ENCODE measurements at places on chromosomes 11 and 22.

DNA sequence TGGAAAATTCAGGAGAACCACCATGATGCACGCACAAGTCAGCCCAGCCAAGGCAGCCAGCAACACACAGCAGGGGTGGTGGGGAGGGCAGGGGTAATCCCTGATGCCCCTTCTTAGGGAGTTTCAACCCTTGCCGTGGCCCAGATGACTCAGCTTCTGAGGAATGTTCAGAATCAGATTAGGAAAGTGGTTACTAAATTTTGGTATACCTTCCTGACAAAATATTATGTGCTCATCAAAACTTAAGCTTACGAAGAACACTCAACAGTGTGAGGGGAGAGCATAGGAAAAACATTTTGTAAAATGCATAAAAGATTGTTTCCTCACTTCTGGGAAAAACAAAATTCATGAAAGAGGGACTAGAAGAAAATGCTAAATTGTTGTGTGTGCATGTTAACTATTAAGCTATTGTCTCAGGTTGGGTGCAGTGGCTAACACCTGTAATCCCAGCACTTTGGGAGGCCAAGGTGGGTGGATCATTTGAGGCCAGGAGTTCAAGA is 32.1 kb downstream of the SERPIND1 start:
- no peak for DNase-seq

- DNase-seq: no peak
Measured at GRCh38 chr22:45254789-45255278, 14.1 kb upstream of the KIAA0930 start.

DNA sequence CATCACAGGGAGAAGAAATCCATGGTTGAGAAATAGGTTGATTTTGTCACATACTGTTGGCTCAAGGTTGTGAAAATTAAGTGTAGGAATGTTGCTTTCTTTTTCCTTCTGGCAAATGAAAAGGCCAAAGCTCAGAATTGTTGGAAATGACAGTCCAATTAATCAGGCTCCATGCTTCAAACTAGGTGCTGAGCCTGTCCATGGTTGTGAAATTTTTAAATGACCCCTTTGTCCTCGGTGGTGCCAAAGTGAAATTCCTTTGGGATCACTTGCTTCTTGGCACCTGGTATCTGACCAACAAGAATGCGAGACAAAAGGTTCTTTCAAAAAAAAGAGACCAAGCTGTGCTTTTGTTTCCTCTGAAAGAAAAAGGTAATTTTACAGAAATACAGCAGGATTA is 451.9 kb downstream of the ETS1 start:
- DNase-seq: no peak

DNA sequence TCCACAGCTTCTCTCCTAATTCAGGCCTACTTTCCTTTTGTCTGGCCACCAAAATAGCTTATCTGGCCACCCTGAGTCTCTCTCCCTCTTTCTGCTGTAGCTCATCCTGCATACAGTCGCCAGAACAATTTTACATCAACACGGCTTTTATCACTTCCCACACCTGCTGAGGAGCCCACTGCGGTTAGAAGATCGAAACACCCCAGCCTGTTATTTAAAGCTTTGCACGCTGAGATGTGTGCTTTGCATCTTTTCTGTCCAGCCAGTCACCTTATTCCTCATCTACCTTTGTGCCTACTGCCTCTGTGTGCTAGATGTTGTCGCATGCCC is 96.0 kb downstream of the COMMD9 start:
- DNase-seq: no peak

GRCh38 chr11:44243086-44243485 is 66.9 kb downstream of the ALX4 start:
- no peak for DNase-seq

GRCh38 chr11:75271730-75272129 is 31.2 kb downstream of the TPBGL start:
- DNase-seq: no peak

GRCh38 chr11:33804471-33804870 is 30.2 kb upstream of the FBXO3 start:
- no peak for DNase-seq

Data from activated naive CD4-positive, alpha-beta T cell treated with anti-CD3 and anti-CD28 coated beads, Interleukin-2, amount 50 U/mL, for 72 hours (primary cell).